ENCODE measurements at places on chromosomes 2 and 18. TPM values are rescaled to one million over a fixed set of nuclear protein-coding genes. Genes with fewer than 3 reads are reported as not detected.

Gene D2HGDH
- polyA plus RNA-seq, result 41.2 TPM

Gene LIMS4
- 0.31 TPM for polyA plus RNA-seq

Gene NYAP2
- polyA plus RNA-seq, result 0.23 TPM

GRCh38 chr18:49059028-49059834 lies 108.5 kb upstream of the SMAD7 start:
- no peak for DNase-seq
- H3K4me3 ChIP-seq, result no peak overlapping the region
- no peaks in the 10 kb centered on the region for H3K27me3 ChIP-seq
- no peaks in the 10 kb centered on the region for H3K36me3 ChIP-seq
- H3K27ac ChIP-seq, result no peak overlapping the region
- H3K4me1 ChIP-seq, result peaks cover 5% of the 10 kb centered on the region

GRCh38 chr2:218396688-218397462 lies 2.8 kb upstream of the CTDSP1 start:
- peak overlapping the region; percentile 94 for H3K4me3 ChIP-seq
- H3K4me1 ChIP-seq, result peaks cover 16% of the 10 kb centered on the region
- no peaks in the 10 kb centered on the region for H3K27me3 ChIP-seq
- H3K27ac ChIP-seq, result peak overlapping the region; percentile 100

DNA sequence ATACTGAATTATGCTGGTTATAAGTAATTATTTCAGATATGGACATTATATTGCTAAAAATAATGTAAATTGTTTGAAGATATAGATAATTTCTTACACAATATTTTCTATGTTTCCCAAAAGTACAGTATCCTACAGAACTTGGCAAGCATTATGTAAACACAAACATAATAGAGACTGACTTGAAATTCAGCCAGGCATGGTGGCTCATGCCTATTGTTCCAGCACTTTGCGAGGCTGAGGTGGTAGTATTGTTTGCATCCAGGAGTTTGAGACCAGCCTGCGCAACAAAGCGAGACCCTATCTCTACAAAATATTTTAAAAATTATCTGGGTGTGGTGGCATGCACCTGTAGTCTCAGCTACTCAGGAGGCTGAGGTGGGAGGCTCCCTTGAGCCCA lies 1300.5 kb upstream of the DDX18 start:
- DNase-seq, result no peak
- H3K36me3 ChIP-seq, result no peaks in the 10 kb centered on the region
- no peak overlapping the region for H3K27ac ChIP-seq
- no peaks in the 10 kb centered on the region for H3K4me1 ChIP-seq

- no peak overlapping the region for H3K27ac ChIP-seq
- peaks cover 5% of the 10 kb centered on the region for H3K4me1 ChIP-seq
- no peak for DNase-seq
- no peaks in the 10 kb centered on the region for H3K27me3 ChIP-seq
Observed at GRCh38 chr18:43772907-43773306, 495.6 kb upstream of the SYT4 start.

- H3K4me3 ChIP-seq, result no peak overlapping the region
- H3K36me3 ChIP-seq, result no peaks in the 10 kb centered on the region
- peak; percentile 58 for DNase-seq
Observed at GRCh38 chr2:45964223-45964841, 312.9 kb downstream of the PRKCE start.

- peaks cover 26% of the 10 kb centered on the region for H3K4me1 ChIP-seq
- H3K27ac ChIP-seq, result peak overlapping the region; percentile 92
- no peaks in the 10 kb centered on the region for H3K36me3 ChIP-seq
- DNase-seq, result no peak
- H3K27me3 ChIP-seq, result no peaks in the 10 kb centered on the region
Observed at GRCh38 chr2:28637066-28638047, 114.3 kb upstream of the PPP1CB start.

DNA sequence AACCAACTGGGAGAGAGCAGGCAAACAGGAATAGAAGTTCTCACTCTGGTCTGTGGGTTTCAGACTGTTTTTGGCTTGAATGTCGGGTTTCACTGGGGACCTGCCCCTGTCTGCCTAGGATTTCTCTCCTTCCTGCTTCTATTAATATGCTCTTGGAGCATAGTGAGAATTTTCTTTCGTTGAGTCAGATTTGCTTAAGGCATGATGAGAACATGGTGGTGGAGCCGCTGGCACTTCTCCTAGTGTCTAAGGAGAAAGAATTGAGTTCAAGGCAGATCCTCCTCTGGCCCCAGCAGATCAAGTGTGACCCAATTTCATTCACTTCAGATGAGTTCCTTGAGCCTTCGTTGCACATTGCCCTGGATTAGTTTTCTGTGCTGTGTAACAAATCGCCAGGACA lies 103.9 kb upstream of the HS6ST1 start:
- DNase-seq, result no peak
- no peaks in the 10 kb centered on the region for H3K27me3 ChIP-seq
- no peaks in the 10 kb centered on the region for H3K4me1 ChIP-seq
- H3K27ac ChIP-seq, result no peak overlapping the region
- no peak overlapping the region for H3K4me3 ChIP-seq

- peak overlapping the region; percentile 81 for H3K27ac ChIP-seq
- peaks cover 23% of the 10 kb centered on the region for H3K4me1 ChIP-seq
- no peaks in the 10 kb centered on the region for H3K36me3 ChIP-seq
Observed at GRCh38 chr2:219497495-219498279, 1.0 kb upstream of the GMPPA start.

All from hepatocyte (in vitro differentiated cells).